Effector memory CD8-positive, alpha-beta T cell (primary cell): ENCODE measurements at places on chromosomes 1 and 21.

GRCh38 chr1:168976267-168976666, 130.2 kb upstream of the ATP1B1 start:
- DNase-seq, result no peak

DNA sequence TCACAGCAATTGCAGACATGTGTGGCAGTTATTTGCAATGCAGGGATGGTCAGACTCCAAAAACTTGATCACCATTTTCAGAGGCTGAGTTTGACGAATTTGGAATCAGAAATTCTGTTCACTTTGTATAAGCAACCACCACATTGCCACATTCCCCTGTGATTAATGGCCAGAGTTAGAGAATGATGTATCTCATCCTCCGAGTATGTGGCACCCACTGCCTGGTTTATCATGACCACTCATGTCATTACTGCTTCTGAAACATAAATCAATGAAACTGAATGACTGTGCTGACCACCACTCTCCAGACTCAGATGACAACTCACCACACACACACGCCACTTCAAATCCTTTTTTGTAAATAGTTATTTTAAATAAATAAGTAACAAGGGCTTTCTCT, 66.6 kb upstream of the CACHD1 start:
- DNase-seq, result no peak

DNA sequence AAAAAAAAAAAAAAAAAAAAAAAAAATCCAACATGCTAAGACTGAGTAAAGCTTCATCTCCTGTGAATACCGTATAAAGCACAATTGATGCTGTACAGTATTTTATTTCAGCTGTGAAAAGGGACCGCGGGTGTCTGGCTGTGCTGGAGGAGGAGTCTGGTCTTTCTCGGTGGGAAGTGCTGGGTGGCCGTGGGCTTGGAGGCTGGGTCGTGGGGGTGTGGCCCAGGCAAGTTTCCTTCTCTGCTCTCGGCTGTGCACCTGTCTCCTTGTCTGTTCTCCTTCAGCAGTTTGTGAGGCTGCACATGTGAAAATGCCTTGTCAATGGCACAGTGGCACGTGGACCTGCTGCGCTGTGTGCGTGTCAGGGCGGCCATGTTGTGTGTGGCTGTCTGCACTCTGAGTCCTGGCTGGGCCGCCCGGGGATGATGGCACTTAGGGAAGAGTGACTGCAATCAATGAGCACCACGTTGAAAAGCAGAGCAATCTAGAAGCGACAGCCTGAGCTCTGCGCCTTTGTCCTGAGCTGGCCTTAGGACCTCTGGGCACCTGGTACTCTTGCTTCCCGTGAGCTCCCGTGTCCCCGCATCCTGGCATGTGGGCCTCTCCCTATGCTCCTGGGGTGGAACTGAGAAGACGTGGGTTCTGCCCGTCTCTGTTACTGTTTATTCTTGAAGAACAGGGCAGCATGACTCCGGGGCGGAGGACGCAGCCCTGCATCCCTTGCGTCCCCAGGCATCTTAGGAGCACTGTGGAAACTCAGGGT, 14.5 kb downstream of the AGPAT3 start:
- no peak for DNase-seq

GRCh38 chr1:84803604-84804003, 89.4 kb downstream of the LPAR3 start:
- DNase-seq, result no peak

DNA sequence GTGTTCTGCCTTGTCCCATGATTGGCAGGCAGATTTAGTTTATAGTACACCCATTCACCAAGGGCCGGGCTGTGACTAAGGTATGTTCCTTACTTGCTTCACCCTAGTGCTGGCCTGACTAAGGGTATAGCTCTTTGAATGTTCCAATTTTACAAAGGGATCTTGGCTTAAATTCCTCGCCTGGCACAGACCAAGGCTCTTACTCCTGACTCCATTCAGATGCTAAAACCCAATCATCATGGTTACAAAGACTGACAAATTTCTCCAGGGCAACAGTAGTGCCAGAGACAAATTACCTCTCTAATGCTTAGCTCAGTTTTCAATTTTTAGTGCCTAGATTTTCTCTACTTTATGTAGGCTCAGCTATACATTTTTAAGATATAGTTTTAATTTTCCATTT, 11.5 kb upstream of the C1orf53 start:
- no peak for DNase-seq

DNA sequence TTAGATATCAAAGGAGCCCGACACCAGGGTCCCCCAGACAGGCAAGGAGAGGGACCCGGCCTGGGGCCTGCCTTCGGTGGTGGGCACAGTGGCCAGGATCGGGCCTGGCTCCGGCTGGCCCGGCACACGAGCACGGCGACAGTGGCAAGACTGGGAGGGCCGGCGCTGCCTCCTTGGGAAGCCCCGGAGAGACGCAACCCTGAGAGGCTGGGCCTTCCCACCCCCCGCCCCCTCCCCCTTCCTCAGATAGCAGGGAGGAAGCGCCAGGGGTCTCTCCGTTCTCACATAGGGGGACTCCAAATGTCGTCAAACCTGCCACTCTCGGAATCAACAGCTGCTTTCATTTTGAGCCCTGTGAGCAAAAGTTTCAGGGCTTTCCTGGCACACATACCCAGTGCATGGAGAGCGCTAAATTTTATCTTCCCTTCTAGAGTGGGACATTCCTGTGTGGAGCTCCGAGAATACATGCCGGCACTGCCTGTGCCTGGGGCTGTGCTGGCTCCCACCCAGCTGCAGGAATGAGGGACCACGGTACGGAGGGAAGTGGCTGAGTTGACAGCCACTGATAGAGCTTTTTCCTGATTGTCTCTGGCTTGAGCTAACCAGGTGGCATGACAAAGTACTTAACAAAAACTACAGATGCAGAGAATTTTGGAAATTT, 62.4 kb downstream of the CD247 start:
- DNase-seq, result no peak

- DNase-seq, result no peak
These were observed 233.4 kb upstream of the FGGY start for GRCh38 chr1:59063501-59063900.
